ENCODE measurements at places on chromosomes 1 and 21. TPM values are rescaled to one million over a fixed set of nuclear protein-coding genes. Genes with fewer than 3 reads are reported as not detected.

Gene CNTN2
- total RNA-seq = not detected

Gene COL8A2
- 0.78 TPM for total RNA-seq

Gene CHIA
- total RNA-seq = not detected

Gene SPRR5
- total RNA-seq = not detected
